GM18507 (cell line): ENCODE measurements at places on chromosomes 1 and 21.

GRCh38 chr1:230892018-230892491, 23.7 kb upstream of the C1orf198 start:
- DNase-seq = peak; percentile 8

DNA sequence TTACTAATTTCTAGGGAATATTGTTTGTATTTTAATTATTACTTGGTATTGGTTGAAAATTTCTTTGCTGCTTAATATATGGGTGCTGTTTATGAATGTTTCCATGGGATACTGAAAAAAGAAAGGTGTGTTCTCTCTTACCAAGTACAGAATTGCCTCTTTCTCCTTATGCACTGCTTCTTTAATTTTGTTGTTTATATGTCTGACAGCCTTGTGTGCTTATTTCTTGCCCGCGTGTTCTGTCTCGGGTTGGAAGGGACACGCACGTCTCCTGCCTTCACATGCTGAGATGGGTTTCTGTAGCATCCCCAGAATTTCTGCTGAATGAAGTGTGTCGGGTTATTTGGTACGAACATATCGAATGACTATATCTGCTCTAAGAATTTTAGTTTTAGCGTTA, 51.1 kb downstream of the AGPAT3 start:
- DNase-seq = no peak

GRCh38 chr1:30140566-30140965, 582.8 kb downstream of the MATN1 start:
- DNase-seq = no peak

DNA sequence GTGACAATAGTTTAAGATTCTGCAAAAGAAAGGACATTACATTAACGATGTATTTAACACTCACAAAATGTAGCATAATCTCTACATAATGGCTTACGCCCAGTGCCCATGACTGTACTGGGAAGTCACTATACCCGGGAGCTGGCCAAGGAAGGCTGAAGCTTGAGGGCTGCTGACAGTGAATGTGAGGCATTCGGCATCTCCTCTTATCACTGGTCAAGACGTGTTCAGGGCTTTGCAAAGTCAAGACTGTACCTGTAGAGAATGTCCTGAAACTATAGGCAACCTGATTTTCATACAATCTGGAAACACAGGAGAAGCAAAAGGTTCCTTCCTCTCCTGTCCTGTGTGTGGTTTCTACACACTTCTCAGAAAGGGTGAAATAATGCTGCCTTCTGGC, 12.7 kb upstream of the IFNGR2 start:
- DNase-seq = no peak

DNA sequence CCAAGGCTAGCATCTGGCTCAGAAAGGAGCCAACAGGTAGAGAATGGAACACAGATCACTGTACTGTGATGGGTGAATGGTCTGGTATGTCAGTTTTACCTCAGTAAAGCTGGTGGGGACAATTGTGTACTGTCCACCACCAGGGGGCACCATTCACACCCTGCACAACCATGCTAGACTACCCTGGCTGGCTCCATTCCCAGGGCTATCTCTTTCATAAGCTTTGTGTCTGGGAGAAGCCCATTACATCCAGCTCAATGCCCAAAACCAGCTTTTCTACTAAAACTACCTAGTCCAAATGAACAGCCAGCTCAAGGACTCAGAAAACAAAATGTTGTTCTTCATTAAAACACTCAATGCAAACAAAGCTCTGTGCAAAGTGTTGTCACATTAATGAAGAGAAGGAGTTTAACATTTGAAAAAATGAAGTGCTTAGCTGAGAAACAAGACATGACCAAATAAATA, 62.0 kb upstream of the RASAL2 start:
- peak; percentile 20 for DNase-seq

DNA sequence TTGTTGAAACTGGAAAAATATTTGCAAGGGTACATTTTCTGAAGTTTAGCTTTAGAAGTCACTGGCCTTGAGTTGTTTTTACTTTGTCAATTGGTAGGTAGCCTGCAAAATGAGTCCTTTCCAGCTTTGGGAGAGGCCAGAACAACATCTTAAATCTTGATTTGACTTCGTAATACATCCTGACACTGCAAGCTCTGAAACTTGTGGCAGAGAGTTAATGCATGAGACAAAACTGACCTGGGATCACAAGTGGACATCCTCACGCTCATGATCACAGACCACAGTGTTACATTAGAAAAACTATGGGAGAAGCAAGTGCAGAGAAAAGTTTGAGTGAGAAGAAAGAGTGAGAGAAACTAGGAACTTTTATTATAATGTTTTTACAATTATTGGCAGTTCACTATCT, 550.9 kb downstream of the USP25 start:
- DNase-seq = no peak

GRCh38 chr21:34748862-34749261, 80.1 kb downstream of the CLIC6 start:
- no peak for DNase-seq

GRCh38 chr1:178362747-178363146, 134.0 kb downstream of the CLEC20A start:
- no peak for DNase-seq

- no peak for DNase-seq
These were observed 86.7 kb upstream of the USP24 start for GRCh38 chr1:55301912-55302311.

DNA sequence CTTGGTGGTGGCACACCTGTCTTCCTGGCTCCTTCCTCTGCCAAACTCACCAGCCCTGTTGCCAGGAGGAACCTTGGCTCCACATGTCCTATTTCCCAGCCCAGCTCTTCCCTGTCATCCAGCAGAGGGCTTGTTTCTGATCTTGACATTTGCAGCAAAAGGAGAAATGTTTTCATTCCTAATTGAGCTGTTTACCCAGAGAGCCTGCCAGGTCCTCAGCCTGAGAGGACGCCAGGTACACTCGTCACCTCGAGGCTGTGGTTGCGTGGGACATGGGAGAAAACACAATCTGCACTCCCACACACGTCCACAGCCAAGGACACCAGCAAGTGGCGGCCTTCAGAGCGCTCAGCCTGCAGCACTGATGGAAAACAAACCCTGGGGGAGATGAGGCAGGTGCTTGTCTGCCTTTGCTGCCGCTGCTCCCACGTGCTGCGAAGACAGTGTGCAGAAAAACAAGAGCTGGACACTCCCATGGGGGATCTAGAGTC, 132.8 kb upstream of the CD34 start:
- no peak for DNase-seq

- DNase-seq = no peak
These were observed 6.9 kb upstream of the PRDM16 start for GRCh38 chr1:3061981-3062615.
